ENCODE measurements at places on chromosomes 1 and 21.
A peak's percentile ranks its signal among the peaks of the same experiment; 100 is the strongest.

- DNase-seq, result no peak
Measured at GRCh38 chr21:46128933-46129571, 26.3 kb downstream of the FTCD start.

GRCh38 chr1:181806746-181807145, 254.8 kb downstream of the ZNF648 start:
- no peak for DNase-seq

DNA sequence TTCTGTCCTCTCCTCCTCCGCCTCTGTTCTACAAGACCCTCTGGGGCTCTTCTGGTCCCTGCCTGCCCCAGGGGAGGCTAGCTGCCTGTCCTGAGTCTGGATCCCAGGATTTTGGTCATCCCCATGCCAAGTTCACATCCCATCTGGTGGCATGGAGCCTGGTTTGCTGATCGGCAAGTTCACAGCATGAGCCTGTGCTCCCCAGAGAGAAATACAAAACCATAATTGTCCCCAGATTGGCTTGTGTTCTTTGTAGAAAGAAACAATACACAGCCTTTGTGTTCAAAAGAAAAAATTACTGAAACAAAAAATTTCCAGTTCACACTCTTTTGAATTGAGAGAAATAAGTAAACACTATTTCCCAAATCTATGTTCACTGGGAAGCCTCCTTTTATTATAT, 149.4 kb upstream of the ZC3H12A start:
- peak; percentile 98 for DNase-seq

- DNase-seq, result no peak
Measured at GRCh38 chr1:113192242-113192641, 119.2 kb downstream of the LRIG2 start.

DNA sequence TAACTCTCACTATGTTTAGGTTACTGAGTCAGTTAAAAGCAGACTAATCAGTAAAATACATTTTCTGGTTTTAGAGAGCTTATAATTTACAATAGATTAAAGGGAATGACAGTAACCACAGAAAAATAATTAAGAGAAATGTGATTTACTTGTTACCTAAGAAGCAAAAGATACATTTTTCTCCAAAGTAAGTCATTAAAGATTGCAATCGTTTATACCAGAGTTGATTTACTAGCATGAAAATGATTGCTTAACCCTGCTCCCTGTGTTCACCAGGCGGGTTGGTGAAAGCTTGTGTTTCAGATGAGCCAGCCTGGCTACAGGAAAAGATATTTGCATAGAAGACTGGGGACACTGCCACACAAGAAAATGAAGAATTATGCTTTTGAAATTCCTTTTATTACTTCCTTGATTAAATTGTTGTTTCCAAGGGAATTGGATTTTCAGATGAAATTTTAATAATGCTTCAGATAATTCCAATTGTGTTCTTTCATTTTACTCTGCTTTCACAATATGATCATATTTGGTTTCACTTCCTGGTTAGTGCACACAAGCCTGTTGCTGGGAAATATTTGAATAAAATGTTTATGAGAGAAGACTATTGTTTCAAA, 27.9 kb downstream of the LRRC8B start:
- DNase-seq, result no peak

DNA sequence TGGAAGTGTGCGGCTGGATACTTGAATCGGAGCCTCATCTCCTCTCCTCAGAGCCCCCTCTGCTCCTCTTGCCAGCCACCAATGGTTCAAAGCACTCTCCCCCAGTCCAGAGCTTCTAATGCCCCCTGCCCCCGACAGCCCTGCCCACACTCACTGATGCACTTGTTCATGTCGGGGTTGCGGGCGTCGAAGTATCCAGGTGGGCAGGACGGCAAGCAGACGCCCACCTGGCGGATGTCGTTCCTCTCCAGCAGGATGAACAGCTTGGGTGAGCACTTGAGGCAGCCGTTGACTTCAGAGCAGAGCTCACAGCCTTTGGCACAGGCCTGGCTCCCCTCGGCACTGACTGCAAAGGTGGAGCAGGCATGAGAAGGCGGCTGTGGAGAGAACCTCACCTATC, 18.4 kb downstream of the RSPO1 start:
- no peak for DNase-seq

GRCh38 chr1:200923601-200924000, 28.9 kb downstream of the INAVA start:
- no peak for DNase-seq

GRCh38 chr1:225735252-225736149, 42.1 kb upstream of the SRP9 start:
- DNase-seq, result no peak

- no peak for DNase-seq
Measured at GRCh38 chr1:161722406-161722805, 1.1 kb downstream of the FCRLB start.

DNA sequence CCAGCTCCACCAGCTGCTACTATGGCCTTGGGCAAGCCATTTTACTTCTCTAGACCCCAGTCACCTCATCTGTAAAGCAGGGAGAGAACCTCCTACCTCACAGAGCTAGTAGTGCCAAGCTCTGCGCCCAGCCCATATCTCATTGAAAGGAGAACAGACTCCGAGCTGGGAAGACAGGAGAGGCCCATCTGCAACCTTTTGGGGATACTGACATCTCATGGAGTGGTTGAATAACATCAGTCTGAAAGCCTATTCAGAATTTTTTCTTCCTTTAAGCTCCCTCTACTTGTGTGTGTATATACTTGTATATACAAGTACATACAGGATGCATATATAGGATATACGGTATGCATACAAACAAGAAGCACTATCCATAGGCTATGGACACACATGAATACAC, 279.5 kb upstream of the POU3F1 start:
- no peak for DNase-seq

DNA sequence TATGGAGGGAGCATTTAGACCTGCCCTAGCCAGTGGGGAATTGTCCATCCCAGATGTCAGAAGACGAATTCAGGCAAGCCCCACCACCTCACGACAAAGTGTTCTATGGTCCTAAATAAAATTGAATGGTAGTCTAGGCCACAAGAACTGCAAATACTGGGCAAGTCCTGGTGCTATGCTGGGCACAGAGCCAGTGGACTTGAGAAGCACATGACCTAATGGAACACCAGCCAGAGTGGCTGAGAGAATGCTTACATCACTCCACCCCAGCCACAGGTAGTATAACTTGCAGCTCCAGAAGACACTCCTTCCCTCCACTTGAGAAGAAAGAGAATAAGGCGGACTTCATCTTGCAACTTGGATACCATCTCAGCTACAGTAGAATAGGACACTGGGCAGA, 567.3 kb upstream of the CXADR start:
- no peak for DNase-seq

DNA sequence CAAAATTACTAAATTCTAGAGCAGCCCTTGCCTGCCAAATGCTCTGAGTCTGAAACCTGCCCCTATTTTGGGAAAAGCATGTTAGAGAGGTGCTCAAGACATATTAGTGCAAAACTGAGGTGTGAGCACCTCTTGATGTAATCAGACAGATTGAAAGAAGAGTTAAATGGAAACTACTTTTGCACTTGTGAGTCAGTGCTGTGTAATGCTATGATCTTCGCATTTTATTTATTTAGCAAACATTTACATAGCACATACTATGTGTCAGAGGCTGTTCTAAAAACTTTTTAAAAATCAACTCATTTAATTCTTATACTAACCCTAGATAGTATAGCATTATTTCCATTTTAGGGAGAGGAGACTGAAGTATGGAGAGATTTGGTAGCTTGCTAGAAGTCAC, 138.1 kb downstream of the ELAVL4 start:
- DNase-seq, result no peak

- DNase-seq, result no peak
Measured at GRCh38 chr1:85554630-85555327, 25.8 kb upstream of the CCN1 start.

- DNase-seq, result peak; percentile 55
Measured at GRCh38 chr1:15430787-15431570, 7.3 kb upstream of the CTRC start.

DNA sequence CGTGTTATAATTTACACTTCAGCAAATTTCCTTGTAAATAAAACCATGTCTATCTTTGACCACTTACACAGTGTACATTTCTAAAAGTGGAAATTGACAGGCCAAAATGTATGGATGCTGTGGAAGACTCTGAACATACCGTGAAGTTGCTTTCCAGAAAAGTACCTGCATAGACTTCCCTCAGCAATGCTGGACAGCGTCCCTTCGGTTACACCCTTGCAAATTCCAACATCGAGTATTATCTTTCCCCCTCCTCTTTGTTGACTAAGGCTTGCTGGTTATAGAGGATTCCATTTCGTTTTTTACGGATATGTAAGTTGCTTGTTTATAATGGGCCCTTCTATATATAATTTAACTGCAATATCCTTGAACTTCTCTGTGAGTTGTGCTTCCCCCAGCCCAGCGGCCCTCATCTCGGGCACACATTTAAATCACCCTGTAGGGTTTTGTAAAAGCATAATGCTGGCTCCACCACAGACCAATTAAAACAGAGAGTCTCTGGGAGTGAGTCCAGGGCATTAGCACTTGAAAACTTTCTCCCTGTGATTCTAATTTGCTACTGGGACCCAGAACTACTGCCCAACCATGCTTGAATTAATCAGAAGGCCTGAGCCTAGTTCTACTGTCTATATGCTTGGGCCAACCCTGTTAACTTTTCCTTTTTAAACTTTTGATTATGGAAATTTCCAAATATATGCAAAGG, 230.3 kb downstream of the GRIK3 start:
- peak; percentile 28 for DNase-seq

DNA sequence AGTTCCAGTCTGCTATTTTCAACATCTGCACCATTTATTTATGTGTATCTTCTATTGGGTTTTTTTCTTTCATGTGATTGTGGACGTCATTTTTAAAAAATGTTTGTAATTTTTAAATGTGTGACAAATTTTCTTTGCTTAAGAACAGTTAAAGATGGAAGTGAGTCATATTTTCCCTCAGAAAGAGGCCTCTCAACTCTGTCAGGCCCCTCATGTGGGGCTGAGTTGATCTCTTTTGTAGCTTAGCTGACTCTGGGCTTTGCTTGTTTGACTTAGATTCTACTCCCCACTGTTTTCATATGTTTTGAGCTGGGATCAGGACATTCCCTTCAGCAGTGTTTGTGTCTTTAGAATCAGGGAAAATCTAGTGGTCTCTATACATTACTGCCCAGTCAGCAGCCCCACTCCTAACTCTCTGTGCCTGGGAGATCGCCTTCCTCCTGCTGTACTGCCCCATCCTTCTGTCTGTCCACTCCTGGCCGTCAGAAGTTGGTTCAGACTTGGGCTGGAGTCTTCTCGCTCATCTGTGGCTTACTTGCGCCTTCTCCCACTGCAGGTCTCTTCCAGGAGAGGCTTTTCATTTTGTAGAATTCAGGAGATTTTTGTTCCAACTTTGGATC, 137.4 kb downstream of the DYRK1A start:
- no peak for DNase-seq

DNA sequence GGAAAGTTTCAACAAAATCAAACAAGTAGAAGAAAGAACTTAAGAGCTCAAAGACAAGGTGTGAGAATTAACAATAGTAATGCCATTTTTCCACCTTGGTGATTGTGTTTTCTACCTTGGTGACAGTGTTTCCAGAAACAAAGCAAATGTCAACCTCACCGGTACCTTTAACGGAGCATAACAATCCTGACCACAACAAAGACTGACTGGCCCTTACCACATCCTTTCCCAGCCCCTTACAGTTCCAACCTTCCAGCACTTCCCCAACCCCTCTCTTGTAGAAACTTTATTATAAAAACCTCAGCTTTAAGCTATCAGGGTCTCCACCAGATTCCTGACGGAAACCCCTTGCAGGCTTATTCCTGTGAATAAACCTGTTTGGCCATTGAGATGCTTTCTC, 16.7 kb downstream of the STYXL2 start:
- no peak for DNase-seq

DNA sequence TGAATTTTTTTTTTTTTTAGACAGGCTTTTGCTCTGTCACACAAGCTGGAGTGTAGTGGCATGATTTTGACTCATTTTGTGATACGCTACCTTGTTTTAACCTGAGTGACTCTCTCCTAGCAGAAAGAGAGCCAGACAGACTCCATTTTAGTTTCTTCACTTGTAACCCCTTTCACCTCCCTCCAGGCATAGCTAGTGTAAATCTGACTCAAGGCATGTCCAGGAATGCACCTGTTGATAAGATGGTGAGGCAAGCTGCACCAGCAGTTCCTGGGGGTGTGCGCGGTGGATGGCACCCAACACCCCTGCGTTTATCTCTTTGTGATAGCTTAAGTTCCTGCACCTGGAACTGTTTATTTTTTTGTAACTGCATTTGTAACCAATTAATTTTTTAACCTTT, 4.7 kb upstream of the PHACTR4 start:
- DNase-seq, result no peak

DNA sequence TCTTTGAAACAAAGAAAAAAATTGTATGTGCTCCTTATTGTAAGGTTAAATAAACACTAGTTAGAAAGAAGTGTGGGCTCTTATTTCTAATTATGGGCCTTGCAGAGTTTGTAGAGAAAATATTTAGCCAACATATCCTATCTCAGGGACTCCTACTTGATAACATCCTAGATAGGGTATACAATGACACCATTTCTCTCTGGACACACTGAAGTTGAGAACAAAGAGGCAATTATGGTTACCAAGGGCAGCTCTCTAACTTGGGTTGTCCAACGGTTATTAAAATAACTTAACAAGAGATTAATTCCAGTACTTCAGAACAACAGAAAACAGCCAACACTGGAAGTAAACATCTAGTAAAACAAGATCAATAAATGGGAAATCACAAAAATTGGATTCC, 69.0 kb upstream of the ZC3H11B start:
- no peak for DNase-seq

DNA sequence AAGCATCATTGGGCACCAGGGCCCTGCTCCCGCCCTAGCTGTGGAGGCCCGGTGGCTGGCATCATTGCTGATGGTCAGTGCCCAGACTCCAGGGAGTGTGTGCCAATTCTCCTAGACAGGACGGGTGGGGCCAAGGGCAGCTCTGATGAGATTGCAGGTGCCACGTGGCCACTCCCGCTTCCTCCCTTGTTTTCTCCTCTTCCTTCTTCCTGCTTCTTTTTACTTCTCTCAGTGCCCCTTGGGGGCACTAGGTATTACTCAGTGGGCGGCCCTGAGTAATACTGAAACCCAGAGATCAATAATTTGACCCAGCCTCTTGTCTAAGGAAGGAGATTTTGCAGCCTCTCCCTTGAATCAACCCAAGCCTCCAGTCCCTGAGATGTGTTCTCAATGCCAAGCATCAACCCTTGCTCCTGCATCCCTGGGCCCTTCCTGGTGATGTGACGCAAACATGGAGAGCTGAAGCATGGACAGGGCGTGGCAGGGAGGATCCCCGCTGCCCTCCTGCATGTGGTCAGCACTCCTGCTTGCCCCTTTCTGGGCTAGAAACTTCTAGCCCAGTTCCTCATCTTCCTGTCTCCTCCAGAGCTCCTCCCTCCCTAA, 32.4 kb downstream of the CDK18 start:
- DNase-seq, result peak; percentile 82

Measured in pons (tissue), 1 donor.